ENCODE measurements at places on chromosomes 3 and 15.

DNA sequence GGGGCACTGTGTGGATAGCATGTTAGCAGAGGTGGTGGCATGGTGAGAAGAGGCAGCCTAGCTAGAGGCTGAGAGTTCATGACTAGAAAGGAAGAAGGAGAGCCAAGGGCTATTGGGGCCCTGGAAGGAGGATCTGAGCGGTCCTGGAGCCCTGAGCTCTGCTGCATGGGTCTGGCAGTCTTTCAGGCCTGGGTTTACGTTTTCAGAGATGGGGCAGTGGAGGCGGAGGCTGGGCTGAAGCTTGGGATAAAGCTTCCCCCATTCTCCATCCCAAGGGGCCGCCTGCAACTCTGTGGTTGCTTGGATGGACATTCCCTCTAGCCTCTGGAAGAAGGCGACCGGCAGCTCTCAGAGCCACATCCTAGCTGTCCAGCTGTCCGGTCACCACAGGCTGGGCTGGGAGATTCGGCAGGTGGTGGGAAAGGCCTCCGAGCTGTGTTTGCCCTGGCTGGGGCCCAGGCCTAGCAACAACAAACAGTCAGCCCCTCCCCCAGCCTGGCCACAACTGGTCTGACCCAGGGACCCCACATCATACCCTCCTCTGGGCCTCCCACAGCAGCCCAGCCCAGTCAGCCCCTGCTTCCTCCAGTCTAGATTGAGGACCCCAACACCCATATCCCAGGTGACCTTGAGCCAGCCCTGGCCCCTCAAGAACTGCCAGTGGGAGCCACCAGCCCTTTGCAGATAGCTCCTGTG is 1.8 kb upstream of the SLC38A3 start:
- no peak for DNase-seq

DNA sequence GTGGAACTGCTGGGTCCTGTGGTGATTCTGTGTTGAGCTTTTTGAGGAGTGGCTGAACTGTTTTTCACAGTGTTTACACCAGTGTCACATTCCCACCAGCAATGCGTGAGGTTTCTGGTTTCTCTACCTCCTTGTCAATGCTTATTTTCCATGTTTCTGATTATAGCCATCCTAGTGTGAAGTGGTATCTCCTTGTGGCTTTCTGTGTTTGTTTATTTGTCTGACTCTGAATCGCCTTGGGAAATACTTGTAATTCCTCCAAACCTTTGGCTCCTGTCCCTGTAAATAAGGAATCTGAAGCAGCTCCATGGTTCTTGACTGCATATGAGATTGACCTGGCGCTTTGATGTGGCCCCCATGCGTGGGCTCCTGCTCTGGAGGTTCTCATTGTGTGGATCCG is 20.6 kb downstream of the FAN1 start:
- no peak for DNase-seq

DNA sequence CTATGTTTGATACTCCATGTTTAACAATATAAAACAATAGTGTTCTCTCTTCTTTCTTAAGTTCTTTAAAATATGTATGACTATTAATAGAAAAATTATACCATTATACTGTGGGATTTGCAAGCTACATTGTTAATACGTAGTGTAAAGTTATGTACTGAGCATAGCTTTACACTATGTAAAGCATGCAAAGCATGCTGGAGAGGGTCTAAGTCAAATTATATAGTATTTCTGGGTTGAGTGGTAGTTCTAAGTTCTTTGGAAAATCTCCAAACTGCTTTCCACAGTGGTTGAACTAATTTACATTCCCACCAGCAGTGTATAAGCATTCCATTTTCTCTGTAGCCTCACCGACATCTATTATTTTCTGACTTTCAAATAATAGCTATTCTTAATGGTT is 253.0 kb downstream of the RAP2B start:
- DNase-seq, result no peak

DNA sequence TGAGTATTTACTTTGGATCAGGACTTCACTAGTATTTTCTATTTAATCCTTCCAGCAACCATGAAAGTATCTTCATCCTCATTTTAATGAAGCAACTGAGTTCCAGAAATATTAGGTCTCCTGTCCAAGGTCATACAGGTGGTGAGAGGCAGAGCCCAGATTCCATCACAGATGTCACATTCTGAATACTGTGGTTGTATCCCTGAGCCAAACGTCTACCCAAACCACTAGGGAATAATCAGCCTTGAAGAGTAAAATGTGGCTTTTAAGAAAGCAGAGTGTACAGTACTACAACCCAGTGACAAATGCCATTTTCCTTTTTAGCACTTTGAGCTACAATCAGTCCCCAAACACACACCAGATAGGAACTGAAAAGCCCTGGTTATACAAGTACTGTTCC is 93.3 kb upstream of the TRIM42 start:
- no peak for DNase-seq

DNA sequence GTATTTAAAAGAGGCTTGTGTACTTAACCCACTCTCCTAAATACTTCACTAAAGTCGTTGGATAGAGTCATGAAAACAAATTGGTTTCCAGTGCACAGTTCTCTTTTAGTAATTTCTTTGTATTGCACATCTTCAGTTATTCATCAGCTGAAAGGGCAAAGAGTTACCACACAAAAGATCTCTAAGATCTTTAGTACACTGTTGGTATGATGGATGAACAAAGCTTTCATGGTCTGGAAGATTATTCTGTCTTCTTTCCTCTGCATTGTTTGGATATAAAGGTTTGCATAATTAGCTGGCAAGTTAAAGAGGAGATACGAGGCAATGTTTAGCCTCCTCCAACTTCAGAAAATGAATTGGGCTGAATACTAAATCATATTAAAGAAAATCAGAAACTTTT is 40.5 kb downstream of the BCHE start:
- DNase-seq, result no peak

- no peak for DNase-seq
These were observed 1.9 kb downstream of the AQP9 start for GRCh38 chr15:58139989-58140522.
